Pancreas (tissue), 10 donors: ENCODE measurements at places on chromosomes 13 and 19. TPM values are rescaled to one million over a fixed set of nuclear protein-coding genes. Genes with fewer than 3 reads are reported as not detected.

The FXYD3 gene
- 16.9 TPM for total RNA-seq

The ZNF526 gene
- total RNA-seq = 6.1 TPM

DNA sequence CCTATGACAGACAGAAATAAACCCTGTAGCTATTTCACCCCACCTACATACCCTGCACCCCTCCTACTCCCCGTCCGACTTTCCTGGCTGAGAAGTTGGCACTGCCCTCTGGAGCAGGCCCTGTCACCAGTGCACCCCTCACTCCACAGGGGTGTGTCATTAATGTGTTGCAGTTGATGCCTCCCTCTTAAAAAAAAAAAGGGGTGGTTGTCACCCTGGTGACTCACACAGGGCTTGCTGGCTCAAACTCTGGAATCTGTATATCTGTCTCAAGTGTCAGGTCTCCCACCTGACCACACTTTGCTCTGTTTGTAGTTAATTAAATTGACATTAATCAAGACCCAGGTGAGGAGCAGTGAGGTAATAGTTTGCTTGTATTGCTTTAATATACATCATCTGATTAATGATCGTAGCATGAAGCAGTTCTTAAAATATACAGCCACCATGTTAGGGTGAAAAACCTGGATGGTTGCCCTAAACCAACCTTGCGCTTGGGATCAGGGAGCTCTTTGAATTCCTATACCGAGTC is 2.0 kb upstream of the GATAD2A start:
- peak; percentile 52 for DNase-seq

DNA sequence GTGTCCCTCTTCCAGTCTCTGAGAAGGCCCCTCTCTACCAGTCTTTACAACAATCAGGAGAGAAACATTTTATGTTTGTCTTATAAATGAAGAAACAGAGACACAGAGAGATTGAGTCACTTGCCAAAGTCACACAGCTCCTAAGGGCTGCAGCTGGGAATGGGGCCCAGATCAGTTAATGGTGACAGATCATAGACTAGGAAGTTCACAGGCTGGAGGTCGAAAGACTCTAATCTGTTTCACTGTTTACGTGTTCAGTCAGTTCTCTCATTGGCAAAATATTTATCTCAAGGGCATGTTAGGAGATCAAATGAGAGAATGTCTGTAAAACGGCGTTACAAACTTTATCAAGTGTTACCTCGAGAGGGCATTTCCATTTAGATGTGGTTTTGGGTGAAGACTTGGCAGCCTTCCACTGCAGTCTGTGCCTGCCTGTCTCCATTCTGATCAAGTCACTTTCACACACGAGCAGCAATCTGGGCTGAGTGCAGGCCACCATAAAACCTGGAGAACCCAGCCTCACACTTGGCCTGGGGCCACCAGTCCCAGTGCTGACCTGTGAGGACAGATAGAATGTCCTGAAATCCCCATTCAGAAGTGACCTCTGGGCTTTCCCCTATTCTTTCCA is 65.1 kb downstream of the SIAH3 start:
- peak; percentile 50 for DNase-seq
